K562 (cell line): ENCODE measurements at places on chromosomes 6 and 20.

- DNase-seq = peak; percentile 48
Measured at GRCh38 chr6:6661684-6662083, 73.2 kb downstream of the LY86 start.

- DNase-seq = no peak
Measured at GRCh38 chr20:44011251-44011940, 96.7 kb downstream of the TOX2 start.

- no peak for DNase-seq
Measured at GRCh38 chr6:131231891-131232290, 96.6 kb downstream of the AKAP7 start.

DNA sequence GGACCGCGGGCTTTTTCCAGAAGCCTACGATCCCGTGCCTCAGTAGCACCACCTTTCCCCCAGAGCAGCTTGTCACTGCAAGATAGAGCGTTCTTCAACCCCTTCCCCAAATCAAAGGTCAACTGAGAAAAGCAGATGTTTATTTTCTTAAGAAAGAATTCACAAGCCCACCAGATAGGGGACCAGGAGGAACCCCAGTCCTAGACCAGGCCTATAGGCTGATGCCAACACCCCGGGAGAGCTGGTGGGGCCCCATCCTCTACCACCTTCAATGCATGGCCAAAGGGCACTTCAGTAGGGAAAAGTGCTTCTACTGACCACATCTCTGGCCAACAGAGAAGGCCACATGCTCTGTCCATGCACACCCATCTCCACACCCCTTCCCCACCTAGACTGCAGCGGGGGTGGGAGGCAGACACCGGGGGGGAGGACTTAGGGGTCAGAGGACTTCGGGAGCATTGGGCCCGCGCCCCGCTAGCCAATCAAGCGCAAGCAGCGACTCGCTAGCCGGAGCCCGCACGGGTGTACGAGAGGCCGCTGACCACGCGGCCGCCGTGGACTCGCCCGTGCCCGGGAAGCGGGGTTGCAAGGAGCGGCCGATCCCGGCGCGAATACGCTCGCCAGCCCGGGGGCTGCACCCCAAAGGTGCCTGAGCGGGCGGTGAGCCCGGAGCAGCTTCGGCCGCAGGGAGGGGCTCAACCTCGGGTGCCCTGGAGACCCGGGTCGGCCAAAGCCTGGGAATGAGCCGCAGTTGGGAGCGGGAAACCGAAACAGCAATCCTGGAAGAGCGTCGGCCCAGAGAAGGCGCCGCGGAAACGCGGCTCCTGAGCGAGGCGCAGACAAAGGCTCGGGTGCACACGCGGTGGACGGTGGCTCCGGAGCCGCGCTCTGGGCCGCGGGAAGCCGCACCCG lies 2.8 kb downstream of the PDE10A start:
- DNase-seq = no peak

DNA sequence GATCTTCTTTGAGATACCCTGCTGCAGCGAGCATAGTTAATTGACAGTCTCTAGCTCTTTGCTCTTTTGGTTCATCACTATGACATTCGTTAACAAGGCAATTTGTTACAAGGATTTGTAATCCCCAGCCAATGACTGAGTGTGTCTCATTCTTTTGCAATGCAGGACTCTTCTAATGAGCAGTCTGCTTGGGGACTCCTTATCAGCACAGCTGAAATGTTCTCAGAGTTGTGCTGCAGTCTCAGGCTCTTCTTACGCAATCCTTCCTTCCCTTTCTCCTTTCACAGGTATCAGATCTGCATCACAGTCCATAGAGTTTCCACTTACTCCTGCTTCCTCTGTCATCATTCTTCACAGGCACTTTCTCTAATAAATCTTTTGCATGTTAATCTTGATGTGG lies 161.2 kb upstream of the OGFRL1 start:
- DNase-seq = no peak

GRCh38 chr6:107661291-107661690 lies 162.8 kb downstream of the SCML4 start:
- DNase-seq = no peak

DNA sequence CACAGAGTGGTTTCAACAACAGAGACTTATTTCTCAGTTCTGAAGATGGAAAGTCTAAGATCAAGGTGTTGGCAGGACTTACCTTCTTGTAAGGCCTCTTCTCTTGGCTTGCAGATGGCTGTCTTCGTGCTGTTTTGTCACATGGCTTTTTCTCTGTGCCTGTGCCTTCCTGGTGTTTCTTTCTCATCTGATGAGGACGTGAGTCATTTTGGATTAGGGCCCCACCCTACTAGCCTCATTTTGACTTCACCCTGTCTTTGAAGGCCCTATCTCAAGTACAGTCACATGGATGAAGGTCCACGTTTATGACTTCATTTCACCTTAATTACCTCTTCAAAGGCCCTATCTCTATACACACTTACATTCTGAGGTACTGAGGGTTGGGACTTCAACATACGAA lies 41.4 kb upstream of the LAMA2 start:
- no peak for DNase-seq

- DNase-seq = no peak
Measured at GRCh38 chr20:2981646-2982045, 61.8 kb upstream of the GNRH2 start.

DNA sequence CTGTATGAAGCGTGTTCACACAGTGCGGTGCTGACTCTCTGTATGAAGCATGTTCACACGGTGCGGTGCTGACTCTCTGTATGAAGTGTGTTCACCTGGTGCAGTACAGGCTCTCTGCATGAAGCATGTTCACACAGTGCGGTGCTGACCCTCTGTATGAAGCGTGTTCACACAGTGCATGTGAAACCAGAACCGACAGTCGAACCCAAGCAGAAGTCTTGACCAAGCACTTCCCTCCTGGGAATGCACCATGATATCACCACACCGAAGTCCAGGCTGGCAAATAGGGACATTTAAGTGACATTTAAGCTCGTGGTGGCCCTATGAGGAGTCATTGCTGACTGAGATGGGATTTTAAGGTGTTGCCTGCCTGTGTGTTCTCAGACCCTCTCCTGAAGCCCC lies 11.3 kb upstream of the SERPINB1 start:
- no peak for DNase-seq

DNA sequence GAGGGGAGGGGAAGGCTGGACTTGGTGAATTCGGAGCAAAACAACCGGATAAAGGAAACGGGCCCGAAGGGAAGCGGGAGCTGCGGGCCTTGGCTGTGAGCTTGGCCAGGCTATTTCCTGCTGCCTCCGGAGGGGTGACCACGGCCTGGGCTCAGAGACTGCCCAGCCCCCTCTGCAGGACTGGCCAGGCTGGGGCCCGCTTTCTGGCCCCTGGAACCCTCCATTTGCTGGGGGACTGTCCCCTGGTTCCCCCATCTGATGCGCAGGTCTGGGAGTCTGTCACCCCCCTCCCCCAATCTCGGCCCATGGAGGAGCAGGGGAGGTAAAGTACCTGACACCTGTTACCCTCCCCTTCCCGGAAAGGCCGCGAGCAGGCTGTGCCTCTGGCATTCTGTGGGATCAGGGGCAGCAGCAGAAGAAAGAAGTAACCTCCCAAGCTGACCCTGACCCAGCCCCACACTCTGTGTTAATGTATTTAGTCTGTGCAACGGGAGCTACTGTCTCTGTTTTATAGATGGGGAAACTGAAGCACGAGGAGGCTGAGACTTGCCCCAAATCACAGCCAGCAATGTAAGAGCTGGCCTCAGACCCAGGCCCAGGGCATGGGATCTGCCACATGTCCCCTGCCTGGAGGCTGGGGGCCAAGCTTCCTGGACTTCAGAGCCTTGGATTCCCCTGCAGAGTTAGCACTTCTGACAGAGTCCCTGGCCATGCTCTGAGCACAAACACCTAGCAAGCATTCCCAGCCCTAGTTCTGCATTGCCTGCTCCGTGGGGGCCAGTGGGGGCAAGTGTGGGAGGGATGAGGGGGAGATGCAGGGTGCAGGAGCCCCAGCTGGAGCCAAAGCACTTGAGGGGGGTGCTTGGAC lies 3.5 kb downstream of the C20orf204 start:
- no peak for DNase-seq

- DNase-seq = no peak
Measured at GRCh38 chr20:58486207-58486606, 29.0 kb downstream of the APCDD1L start.

DNA sequence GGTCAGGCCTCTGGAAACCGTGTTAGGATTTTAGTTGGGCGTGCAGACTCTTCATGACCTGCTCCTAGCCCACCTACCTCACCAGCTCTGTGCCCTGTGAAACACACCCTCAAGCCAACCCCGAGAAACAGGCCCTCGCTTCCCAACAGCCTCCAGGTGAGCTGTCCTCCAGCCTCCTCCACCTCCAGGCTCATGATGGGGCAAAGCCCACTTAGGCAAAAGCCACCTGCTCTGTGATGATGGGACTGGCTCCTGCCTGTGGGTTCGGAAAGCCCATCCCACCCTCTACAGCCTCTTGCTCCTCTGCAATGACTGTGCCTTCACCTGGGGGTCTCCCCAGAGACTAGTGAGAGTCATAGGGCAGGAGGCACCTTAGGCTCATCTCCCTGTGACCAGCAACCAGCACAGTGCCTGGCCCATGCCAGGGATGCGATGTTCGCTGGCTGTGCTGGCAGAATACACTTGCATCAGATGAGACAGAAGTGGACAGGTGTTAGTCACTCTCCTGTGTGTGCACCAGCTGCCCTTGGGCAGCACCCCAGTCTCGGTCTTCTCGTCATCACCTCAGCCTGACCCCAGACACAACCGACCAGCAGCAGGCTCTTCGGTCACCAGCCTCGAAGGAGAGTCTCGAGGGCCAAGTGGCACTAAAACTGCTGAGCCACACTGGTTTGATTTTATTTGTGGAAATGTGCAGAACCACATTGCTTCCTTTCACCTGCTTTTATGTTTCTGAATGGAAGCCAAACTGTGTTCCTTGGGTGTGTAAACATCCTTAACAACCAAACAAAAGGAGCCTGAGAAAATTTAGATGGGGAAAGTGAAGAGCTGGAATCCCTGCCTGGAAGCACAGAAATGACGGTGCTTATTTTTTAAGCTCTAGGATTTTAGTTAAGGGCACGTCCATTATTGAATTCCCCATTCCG lies 10.7 kb downstream of the PXDC1 start:
- no peak for DNase-seq

DNA sequence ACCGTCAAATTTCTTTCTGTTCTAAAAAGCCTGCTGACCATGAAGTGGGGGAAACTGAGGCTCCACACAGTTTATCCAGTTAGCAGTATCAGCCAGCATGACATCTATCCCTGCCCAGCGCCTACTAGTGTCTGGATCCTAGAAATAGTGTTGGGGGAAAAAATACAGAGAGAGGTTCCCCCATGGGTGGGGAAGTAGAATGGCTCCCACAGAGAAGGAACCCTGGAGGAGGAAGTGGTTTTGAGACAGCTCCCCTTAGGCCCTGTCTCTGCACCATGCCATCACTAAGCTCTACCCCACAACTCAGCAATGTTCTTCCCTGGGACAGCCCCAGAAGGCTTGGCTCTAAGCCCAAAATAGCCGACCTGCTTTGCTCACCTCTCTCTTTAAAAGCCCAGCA lies 153.4 kb downstream of the MBOAT1 start:
- DNase-seq = no peak

DNA sequence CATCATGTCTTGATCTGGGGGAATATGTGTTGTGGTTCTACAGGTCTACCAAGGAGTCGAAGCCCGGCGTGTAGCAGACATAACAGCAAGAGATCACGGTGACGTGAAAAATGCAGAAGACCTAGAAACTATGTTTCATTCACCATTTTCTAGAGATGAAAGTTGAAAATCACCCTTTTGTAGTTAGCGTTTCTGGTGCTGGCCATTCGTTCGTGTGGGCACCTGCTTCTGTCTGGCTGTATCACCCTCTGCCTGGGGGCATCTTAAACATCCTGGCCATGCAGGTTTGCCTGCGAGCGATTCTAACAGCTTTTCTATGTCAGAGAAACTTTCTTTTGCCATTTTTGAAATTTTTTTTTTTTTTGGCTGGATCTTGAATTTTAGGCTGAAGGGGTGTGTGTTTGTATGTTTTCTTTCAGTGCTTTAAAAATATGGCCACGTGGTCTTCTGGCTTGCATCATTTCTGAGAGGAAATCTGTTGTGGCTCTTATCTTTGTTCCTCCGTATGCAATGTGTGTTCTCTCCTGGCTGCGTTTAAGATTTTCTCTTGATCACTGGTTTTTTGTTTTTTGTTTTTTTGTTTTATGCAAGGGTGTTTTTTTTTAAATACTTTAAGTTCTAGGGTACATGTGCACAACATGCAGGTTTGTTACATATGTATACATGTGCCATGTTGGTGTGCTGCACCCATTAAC lies 226.7 kb downstream of the CDH4 start:
- no peak for DNase-seq

- no peak for DNase-seq
Measured at GRCh38 chr6:123648723-123649122, 12.0 kb upstream of the TRDN start.

- DNase-seq = no peak
Measured at GRCh38 chr6:15294504-15294903, 48.6 kb downstream of the JARID2 start.

DNA sequence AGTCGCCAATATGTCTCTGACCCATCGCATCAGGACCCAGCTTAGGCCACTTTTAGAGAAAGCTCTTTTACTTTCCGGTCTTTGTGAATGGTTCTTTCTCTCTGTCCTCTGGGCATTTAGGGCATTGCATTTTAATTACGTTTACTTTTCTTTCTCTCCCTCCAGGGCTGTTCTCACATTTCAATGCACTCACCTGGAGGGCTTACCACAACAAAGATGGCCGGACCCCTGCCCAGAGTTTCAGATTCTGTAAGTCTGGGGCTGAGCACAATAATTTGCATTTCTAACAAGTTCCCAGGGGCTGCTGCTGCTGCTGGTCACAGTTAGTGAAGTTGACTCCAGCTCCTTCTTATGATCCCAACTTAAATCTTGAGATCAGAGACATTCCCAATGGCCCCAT lies 3.0 kb downstream of the ANKRD66 start:
- no peak for DNase-seq

GRCh38 chr6:104973404-104973803 lies 16.5 kb downstream of the LIN28B start:
- DNase-seq = no peak

GRCh38 chr6:37654727-37655500 lies 42.8 kb downstream of the MDGA1 start:
- no peak for DNase-seq

- DNase-seq = no peak
Measured at GRCh38 chr6:103379272-103379671, 1480.4 kb downstream of the HACE1 start.

- DNase-seq = no peak
Measured at GRCh38 chr6:29757701-29758293, 34.6 kb downstream of the HLA-F start.

DNA sequence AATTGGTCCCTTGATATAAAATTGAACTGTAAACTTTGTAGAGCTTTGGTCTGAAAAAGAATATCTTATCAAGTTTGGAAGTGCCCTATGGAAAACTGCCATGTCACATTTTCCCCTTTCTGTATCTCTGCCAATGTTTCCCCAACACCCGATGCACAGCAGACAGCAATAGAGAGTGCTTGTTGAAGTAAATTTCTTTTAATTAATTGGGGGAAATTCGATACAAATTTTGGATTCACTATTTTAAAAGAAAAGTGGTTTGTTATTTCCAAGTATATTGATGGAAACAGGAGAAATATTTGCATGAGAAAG lies 208.1 kb downstream of the OGFRL1 start:
- DNase-seq = no peak
